ENCODE measurements at places on chromosomes 11 and 22.
A peak's percentile ranks its signal among the peaks of the same experiment; 100 is the strongest.

DNA sequence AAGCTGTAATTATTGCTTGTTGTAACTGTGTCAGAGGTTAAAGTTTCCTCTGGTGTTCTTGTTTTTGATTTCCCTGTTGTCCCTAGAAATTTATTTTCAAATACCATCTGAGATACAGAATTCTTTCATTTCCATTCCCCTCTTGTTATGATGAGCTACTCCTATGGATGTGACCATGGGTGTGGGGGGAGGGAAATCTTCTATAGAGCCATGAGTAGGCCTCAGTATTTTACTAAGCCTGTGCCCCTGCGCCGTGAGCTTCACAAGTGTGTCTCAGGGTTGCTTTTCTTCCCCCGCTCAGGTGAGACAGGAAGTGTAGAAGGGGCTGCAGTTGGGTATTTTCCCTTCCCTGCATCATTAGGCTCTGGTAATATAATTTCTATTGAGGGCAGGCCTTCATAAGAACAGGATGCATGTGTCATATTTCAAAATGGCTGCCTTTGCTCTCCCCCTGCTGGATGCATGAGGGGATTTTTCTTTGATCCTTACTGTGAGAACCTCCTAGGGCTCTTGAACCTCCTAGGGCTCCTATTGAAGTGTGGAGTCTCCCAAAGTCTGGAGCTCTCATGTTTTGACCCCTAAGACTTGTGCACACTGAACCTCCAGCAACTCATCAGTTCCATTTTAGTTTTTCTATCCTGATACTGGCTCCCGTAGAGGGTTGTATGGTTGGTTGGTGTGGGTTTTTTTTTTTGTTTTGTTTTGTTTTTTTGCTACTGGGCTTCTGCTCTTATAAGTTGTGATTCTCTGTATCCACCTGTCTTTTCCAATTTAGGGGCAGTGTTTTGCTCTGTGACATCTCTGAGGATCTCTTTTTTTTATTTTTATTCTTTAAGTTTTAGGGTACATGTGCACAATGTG lies 658.2 kb downstream of the NTM start:
- no peak for DNase-seq

GRCh38 chr11:83312430-83312829 lies 26.3 kb upstream of the CCDC90B start:
- no peak for DNase-seq

DNA sequence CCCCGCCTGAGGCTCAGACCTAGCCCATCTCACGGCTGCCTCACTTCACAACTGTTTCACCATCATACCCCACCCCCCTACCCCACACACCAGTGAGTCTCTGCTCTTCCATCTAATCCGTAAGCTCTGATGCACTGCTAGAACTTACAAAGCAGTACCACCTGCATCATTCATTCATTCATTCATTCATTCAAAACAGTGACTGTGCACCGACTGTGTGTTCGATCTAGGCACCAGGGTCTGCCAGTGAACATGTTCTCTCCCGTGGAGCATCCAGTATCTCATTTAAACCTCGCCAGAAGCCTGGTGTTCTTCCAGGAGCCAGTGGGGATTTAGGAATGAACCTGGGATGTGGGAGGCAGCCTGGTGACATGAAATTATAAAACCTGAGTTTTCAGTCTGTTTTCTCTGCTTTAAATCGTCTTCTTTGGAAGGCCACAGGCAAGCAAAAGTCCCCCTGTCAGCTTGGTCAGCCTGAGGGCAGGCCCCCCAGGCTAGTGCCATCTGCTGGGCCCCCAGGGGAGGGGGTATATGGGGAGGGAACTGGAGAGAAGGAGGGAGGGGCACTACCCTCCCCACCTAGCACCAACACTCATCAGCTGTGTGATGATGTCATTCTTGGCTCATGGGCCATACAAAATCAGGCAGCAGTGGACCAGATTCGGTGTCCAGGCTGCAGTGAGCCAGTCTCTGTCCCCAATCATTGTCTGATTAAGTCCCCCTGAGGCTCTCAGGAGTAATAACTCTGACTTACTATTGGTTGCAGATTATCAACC lies 18.4 kb downstream of the TMPRSS6 start:
- no peak for DNase-seq

DNA sequence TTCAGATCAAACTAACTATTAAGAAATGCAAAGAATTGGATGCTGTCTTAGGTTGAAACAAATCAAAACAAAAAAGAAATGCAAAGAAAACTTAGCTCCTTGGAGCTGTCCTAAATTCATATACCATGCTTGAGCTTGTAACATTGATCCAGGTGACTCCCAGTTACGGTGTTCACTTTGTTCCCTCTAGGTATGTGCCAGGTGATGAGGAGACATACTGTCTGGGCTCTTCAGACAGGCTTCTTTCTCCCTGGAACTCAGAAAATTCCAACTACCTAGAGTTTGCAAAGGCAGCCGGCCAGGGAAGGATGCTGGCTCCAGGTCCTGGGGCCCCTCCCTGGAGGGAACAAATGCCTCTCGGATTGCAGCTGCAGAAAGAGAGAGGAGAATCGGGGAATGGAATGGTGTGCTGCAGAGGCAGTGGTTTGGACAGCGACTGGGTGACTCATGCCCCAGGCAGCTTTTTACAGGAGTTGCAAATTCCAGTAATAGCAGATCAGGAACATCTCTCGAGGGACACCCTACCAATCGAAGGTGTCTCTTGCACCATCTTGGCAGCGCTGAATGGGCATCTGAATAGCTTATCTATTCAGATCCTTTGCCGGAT lies 12.3 kb upstream of the ASPHD2 start:
- DNase-seq, result peak; percentile 48

GRCh38 chr11:62245271-62245753 lies 3.3 kb downstream of the SCGB1D2 start:
- no peak for DNase-seq

Measured in BJ (cell line).